ENCODE measurements at places on chromosomes 12 and 14. TPM values are rescaled to one million over a fixed set of nuclear protein-coding genes. Genes with fewer than 3 reads are reported as not detected.

- DNase-seq, result peak; percentile 37
These were observed 1.6 kb downstream of the ART4 start for GRCh38 chr12:14841761-14842160.

HOXC12 gene
- not detected for polyA plus RNA-seq

DNA sequence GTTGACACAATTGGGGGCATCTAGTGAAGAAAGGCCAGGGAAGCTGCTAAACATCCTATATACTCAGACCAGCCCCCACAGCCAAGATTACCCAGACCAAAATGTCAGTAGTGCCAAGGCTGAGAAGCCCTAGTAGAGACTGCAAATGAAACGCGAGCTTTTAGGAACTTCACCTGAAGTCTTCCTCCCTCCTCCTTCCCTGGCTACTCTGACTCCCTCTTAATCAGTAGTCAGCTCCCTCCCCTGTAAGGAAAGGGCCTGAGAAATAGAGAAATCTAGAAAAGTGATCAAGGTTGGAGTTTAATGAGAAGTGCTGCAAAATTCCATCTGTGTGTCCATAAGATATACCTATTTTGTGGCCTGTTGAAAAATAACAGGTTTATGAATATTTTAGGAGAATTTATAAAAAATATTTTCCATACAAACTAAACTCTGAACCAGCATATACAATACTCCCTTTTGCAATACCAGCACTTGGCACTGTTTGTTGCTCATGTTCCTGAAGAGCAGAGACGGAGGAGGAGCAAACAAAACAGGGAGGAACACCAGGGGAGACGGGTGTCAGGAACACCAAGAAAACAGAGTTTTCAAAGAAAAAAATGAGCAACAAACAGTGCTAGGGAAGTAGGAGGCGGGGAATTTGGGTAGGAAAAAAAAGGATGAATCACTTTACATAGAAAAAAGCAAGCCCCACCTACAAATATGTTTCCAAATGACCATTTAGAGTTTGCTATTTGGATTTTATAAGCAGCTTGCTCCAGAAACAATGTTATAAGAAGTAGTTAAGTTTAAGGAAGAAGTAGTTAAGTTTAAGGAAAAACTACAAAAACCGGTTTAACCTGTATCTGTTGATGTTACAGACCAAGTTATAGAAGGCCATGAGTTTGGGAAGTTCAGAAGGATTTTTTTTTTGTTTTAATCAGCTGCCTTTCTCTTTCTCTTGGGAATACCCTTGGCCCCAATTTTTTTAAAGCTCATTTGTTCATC lies 282.1 kb upstream of the GRIP1 start:
- DNase-seq, result peak; percentile 14

DNA sequence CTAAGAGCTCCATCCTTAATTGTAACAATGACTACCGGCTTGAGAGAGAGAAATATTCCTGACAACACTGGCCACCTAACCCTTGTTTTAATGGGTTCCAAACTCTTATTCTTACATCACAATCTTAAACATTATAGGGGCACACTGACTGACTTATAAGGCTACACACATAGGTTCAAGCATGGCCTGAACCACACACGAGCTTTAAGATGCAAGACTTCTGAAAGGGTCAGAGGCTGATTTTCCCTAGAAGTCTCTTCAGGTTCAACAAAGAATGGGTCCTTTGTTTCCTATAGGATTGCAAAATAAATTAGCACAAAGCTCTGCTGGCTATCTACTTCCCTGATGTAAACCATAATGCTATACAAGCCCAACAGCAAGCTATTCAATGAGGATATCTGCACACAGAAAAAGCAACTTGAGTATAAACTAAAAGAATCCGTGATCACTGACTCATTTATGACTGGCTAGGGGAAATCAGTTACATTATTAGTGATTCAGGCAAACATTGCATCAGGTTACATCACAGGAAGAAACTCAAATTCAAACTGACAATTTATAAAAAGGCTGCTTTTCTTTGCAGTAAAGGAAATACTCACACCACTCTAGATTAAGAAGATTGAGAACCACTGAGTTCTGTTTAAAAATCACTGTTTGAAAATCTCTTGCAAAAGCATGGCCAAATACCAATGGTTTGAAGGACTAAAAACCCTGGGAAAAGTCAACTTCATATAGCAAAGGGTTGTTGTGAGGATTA lies 8.5 kb downstream of the BTG1 start:
- no peak for DNase-seq

DNA sequence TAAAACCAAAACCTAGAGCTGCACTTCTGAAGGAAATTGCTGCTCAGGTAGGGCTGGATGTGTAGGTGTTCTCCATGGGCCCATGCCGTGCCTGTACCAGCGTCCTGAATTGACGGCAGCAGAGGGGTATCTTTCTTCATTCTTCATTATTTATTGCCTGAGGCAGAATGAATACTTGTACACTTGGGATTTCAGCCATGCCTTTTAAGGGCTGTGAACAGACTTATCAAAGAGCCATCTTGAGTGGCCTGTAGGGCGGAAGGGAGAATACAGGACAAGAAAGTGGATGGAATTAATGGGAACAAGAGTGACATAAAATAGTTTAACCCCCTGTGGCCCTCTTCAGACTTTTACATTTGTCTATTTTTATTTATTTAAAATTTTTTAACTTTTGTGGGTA lies 61.4 kb downstream of the RASSF3 start:
- no peak for DNase-seq

IRAK3 gene
- 3.8 TPM for polyA plus RNA-seq

- DNase-seq, result no peak
These were observed 200.5 kb downstream of the ETV6 start for GRCh38 chr12:11849757-11850504.

INHBC gene
- polyA plus RNA-seq, result 0.27 TPM

- no peak for DNase-seq
These were observed 8.8 kb downstream of the ALKBH2 start for GRCh38 chr12:109084425-109084824.

STON2 gene
- 54.3 TPM for polyA plus RNA-seq

COX8C gene
- polyA plus RNA-seq, result 0.78 TPM

DNA sequence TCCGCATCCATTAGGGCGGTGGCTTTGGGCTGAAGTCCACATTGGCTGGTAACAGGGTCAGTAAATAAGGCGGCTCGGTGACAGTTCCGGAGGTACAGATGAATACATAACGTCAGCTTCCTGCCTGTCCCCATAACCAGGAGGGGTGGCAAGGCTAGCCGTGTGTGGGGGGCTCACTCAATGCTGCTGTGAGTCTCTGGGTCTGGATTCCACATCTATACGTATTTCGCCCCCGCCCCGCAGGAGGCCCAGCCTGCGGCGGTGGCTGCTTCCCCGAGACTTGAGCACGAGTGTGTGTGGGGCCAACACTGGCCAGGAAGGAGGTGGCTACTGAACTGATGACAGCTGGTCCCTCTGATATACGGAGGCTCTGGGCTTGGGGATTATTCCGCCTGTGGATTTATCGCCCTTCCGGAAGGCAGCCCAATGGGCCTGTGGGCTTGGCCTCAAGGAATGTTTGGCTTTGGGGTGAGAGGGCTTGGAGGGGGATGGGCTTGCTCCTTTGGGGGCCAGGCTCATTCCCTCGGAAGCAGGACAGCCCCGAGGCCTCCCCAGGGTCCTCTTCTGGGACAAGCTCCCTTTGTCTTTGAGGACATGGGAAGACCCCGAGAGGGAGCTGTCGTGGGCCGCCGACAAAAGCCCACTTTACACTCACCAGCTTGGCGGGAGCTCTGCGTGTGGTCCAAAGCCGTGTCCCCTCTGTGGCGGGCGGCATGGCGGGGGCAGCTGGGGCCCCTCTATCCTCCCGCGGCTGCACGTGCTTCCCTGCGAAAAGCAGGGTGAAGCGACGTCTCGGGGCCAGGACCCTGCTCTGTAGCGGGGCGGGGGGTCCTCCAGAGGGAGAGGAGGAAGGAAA lies 82.1 kb downstream of the KIF26A start:
- no peak for DNase-seq

- no peak for DNase-seq
These were observed 44.5 kb downstream of the ASCL4 start for GRCh38 chr12:107818984-107819383.

GRCh38 chr14:51554953-51555352 lies 96.8 kb upstream of the FRMD6 start:
- DNase-seq, result no peak

- DNase-seq, result no peak
These were observed 562.2 kb downstream of the GALC start for GRCh38 chr14:87430810-87431209.

- DNase-seq, result no peak
These were observed 7.4 kb downstream of the PRKCH start for GRCh38 chr14:61328626-61329262.

- no peak for DNase-seq
These were observed 31.1 kb downstream of the AK7 start for GRCh38 chr14:96422992-96423391.

- DNase-seq, result no peak
These were observed 1.2 kb upstream of the CLEC7A start for GRCh38 chr12:10131111-10131690.

DNA sequence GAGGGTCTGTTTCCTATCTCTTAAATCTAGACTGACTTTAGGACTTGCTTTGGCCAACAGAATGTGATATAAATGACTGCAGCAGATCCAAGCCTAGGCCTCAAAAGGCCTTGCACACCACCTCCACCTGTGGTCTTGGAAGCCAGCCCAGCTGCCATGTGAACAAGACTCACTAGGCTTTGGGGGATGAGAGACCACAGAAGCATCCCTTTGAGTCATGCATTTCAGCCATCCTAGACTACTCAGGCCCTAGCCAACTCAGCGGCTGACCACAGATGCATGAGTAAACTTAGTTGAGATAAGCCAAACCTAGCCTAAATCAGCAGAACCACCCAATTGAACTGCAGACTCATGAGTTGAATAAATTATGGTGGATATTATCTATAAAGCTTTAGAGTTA lies 87.7 kb downstream of the KCNH5 start:
- no peak for DNase-seq

- no peak for DNase-seq
These were observed 12.3 kb upstream of the ATP5MC2 start for GRCh38 chr12:53688134-53688533.

TMEM30B gene
- polyA plus RNA-seq, result 13.2 TPM

DNA sequence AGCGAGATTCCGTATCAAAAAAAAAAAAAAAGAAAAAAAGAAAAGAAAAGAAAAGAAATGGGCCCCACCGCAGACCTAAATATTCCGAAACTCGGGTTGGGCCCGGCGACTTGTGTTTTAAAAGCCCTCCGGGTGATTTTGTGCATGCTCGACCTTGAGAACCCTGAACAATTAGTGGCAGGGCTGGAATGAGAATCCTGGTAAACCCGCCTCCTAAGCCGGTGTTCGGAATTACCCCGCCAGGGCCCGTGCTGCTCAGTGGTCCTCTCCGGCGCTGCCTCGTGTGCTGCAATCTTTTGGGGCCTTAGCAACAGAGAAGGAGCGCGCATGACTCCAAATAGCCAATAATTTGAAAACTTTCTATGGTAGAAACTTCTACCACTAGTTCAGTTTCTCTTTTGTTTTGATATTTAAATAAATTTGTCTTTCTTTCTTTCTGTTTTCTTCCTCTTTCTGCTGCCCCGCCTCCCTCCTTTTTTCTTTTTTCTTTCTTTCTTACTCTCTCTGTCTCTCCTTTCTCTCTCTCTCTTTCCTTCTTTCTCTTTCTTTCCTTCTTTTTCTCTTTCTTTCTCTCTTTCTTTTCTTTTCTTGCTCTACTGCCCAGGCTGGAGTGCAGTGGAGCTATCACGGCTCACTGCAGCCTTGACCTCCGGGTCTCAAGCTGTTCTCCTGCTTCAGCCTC lies 1.5 kb upstream of the GALNT6 start:
- no peak for DNase-seq

DNA sequence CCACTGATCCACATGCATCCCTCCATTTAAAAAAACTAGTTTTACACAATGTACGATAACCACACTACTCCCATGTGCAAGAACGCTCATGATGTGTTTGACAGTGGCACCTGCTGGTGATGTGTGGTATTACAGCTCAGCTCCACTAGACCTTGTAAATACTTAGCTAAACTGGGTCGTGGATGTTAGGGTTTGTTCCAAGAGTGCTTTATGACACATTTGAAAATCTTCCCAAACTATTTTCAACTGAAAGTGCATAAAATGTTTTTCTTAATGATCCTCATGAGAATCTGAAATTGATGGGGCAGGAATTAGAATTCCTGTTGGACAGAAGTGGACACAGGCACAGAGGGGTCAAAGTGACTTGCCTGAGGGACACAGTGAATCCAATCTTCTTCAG lies 99.2 kb downstream of the SCARB1 start:
- no peak for DNase-seq
